Neural crest cell (in vitro differentiated cells): ENCODE measurements at places on chromosomes 4 and X. TPM values are rescaled to one million over a fixed set of nuclear protein-coding genes. Genes with fewer than 3 reads are reported as not detected.

The ADGRL3 gene
- total RNA-seq = 32.9 and 34.5 TPM in 2 replicates

The PRDM8 gene
- 2.6 and 2.9 TPM in 2 replicates for total RNA-seq

DNA sequence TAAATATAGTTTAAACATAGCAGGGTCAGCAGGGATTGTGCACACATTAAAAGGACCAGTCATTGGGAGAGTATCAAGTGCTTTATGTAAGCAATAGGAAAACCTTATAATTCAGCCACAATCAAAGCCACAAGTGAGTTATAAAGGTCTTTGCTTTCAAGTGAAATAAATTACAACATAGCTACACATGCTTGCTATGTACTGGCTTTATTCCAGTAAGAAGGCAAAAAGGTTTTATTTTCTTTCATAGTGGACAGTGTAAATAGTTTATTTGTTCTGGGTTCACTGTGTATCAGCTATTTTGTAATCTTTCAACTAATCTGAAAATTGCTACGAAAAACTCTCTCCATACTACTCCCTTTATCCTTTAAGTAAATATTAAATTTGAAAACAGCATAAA, 691.4 kb downstream of the PCDH7 start:
- no peak for DNase-seq

The SPANXN4 gene
- total RNA-seq = not detected in 2 replicates

DNA sequence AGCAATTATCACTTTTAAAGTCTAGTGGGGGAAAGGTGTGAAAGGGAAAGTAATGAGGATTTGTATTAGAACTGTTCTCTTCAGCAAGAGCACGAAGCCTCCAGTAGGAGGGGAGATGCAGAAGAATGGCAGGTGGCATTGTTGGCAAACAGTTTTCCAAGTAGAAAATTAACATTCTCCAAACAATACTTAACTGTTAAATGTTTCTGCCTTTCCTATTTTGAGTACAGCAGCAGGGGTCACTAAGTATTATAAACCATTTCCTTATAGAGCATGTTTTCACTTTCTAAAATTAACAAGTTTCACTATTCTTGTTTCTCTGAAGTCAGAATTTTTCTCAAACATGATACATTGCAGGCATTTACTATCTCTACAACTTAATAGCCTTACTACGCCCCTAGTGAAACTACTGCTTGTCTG, 58.7 kb downstream of the LEF1 start:
- DNase-seq = no peak

The FGA gene
- not detected in 2 replicates for total RNA-seq

DNA sequence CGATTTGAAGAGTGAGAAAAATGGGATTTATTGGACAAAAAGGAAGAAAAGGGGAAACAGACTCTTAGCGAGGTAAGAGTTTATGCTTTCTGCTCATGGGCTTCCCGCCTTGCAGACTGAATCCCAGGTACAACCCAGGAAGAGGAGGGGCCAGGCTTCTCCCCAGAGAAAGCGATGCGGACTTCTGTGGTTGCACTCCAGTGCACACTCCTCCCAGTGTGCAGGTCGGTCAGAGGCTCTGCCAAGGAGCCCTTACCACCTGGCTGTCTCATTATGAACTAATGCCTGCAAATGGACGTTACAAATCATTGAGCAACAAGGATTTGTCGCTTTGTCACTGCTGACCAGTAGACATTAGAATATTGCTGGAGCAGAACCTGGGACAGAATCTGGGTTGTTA, 39.9 kb upstream of the GLRA2 start:
- no peak for DNase-seq

GRCh38 chr4:104815665-104816064, 321.0 kb upstream of the CXXC4 start:
- DNase-seq = no peak

GRCh38 chr4:109989618-109990017, 76.9 kb downstream of the EGF start:
- DNase-seq = no peak

The NUDT9 gene
- 22.6 and 25.4 TPM in 2 replicates for total RNA-seq

- no peak for DNase-seq
Measured at GRCh38 chr4:94084155-94084554, 123.5 kb upstream of the SMARCAD1 start.

GRCh38 chr4:100796332-100796731, 278.5 kb upstream of the EMCN start:
- no peak for DNase-seq

DNA sequence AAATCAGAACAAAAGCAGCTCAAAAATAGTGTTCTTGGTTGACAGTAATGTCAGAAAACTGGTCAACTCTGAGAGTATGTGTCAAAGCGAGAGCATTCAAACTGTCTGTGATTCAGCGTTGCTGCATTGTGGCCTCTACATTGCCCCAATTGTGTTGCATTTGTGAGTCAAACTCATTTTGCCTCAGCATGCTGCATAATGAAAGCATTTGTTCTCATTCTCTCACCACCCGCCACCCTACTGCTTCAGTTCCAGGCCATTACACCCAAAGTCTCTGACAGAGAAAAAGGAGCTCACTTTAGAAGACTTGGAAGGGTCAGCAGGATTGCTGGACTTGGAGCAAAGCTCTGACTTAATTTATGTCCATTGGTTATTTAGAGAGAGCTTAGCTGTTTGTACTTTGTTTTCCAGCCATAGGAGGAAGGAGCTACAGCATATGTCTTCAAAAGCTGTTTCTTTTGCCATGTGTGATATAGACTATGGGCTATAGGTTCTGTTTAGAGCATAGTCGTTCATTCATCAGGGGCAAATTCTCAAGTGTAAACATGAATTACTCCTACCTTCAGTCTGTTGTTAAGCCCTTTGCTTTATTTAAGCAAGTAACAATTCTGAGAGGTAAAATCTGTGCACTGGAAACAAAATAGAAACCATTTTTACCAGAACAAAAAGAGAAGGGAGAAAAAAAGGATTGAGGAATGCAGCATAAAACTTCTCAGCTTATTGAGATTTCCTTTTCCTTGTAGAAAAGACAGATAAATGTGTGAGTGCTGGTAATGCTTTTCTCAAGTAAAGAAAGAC, 153.4 kb upstream of the ANK2 start:
- DNase-seq = peak; percentile 16

The CTAG1B gene
- not detected in 2 replicates for total RNA-seq

DNA sequence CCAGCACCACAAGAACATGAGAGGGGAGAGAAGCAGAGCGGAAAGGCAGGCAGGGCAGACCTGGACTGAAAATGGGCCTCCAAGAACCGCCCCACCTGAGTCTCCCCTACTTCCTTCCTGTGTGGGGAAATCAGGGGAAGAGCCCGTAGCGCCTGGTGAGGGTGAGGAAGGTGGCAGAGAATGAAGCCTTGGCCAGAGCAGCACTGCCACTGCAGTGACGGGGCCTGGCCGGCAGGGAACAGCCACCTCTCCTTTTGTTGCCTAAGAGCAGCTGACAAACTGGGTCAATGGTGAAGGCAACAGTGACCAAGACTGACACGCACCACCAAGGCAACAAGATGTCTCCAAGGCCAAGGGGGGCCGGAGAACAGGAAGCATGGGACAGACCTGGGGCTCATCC, 58.4 kb upstream of the CBR4 start:
- DNase-seq = no peak

- DNase-seq = no peak
Measured at GRCh38 chr4:84031401-84031800, 467.7 kb downstream of the NKX6-1 start.

The PNMA3 gene
- 9.8 and 10.0 TPM in 2 replicates for total RNA-seq

GRCh38 chr4:104532677-104533076, 38.0 kb upstream of the CXXC4 start:
- no peak for DNase-seq

- no peak for DNase-seq
Measured at GRCh38 chrX:149198980-149199732, 305.9 kb downstream of the IDS start.

The NPY5R gene
- 0.12 and 0.20 TPM in 2 replicates for total RNA-seq

- no peak for DNase-seq
Measured at GRCh38 chrX:40145923-40146261, 48.1 kb upstream of the BCOR start.

- no peak for DNase-seq
Measured at GRCh38 chr4:27081675-27082586, 221.3 kb downstream of the STIM2 start.

The MXRA5 gene
- 1.3 TPM in 2 replicates for total RNA-seq

- no peak for DNase-seq
Measured at GRCh38 chr4:57168982-57169381, 58.8 kb upstream of the IGFBP7 start.

The C4orf54 gene
- total RNA-seq = 0.05 TPM in 2 replicates

DNA sequence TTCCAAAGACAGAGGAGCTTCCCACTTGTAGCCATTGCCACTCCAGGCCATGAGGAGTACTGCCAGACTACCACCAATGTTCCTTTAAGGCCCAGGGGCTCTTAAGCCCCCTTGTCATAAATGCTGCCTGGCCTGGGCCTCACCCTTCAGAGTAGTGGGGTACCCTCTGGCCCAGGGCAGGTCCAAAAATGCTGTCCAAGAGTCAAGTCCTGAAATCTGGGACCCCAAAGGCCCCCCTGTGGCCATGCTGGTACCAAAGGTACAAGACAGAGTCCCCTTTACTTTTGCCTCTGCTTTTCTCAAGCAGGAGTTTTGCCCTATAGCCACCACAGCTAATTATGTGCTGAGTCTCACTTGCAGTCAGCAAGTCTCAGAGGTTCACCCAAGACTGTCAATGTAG, 16.4 kb downstream of the RAB33B start:
- no peak for DNase-seq
